Head of caudate nucleus (tissue), 42 donors: ENCODE measurements at places on chromosomes 4 and X.
A peak's percentile ranks its signal among the peaks of the same experiment; 100 is the strongest.

DNA sequence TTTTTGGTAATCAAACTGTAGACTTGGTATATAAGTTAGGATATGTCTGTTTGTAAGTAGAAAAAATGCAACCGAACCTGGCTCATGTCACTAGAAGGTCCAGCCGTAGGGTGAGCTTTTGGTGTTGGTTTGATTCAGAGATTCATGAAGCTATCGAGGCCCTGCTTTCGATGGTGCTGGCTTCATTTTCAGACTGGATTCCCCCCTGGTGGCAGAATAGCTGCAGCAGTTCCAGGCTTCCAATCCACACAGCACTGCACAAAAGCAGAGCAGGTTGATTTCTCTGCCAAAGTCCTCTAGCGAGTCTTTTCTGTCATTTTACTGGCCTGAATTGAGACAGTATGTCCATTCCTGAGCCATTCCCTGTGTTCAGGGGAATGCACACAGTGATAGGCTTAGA, 33.1 kb downstream of the PDK3 start:
- no peak for DNase-seq

DNA sequence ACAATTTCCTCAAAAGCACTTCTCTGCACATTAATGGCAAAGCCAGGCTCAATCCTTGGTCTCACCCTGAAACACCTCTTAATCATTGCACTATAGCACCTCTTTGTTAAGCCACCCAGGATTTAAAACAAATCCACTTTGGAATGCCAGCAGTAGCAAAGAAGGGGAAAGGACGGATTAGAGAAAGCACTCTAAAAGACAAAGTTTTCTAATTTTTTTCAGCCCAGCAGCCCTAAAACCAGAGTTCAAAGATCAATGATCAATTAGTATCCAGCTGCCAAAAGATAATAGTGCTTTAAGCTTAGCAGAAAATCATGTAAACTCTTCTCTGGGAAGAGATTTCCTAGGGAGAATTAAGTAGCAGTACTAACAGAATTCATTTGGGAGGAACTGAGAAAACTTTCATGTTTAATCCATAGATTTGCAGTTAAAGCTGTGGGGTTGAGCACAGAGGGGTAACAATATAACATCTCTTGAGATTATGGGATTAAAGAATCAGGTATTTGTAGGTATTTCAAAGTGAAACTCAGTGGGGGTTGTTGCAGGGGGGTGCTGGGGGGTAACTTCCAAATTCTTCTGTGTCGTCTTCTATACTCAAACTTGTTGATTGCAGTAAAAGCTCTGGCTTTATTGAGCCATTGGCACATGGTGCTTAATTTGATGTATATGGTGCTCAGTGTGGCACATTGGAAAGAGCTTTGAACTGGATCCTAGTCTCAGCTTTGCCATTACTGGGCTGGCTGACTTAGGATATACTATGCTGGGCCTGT, 61.8 kb downstream of the LRRC66 start:
- DNase-seq: no peak

DNA sequence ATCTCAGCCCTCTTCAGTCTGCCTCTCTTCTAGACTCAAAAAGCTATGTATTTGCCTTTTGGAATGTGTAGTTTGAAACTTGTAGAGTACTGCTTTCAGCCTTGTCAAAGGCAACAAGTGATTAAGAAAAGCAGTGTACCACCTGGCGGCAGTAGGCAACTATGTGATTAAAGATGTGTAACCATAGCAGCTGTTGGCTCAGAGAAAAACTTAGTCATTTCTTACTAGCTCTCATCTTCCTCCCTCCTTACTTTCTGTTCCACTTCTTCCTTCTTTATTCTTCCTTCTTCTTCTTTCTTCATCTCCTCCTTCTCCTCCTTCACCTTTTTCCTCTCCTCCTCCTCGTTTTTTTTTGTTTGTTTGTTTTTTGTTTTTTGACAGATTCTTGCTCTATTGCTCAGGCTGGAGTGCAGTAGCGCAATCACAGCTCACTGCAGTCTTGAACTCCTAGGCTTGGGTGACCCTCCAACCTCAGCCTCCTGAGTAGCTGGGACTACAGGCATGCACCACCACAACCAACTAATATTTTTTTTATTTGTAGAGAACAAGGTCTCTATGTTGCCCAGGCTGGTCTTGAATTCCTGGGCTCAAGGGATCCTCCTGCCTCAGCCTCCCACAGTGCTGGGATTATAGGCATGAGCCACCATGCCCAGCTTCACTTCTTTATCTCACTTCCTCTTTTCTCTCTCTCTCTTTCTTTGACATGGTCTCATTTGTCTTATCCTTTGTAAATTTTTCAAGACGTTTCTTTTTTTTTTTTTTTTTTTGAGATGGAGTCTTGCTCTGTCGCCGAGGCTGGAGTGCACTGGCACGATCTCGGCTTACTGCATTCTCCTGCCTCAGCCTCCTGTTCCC, 32.6 kb downstream of the ABHD18 start:
- DNase-seq: peak; percentile 36

DNA sequence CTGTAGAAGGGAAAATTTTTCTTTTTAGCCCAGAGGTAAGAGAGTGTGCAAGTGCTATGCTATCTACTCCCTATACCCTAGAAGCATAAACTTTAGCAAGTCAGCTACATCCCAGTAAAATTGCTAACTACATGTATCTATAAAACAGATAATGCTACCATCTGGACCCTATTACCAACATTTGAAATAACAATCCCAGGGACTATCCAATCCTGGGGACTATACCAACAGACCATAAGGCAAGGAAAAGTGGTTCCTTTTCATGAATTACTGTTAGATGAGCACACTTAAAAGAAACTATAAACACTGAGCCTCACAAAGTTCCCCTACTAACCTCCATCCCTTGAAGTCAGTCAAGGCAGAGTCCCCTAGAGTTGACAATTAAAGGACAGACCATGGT, 213.6 kb upstream of the VEGFC start:
- DNase-seq: no peak

- no peak for DNase-seq
These were observed 47.2 kb upstream of the RPS6KA3 start for GRCh38 chrX:20313899-20314298.

GRCh38 chr4:75547647-75548387, 8.0 kb upstream of the ODAPH start:
- no peak for DNase-seq

DNA sequence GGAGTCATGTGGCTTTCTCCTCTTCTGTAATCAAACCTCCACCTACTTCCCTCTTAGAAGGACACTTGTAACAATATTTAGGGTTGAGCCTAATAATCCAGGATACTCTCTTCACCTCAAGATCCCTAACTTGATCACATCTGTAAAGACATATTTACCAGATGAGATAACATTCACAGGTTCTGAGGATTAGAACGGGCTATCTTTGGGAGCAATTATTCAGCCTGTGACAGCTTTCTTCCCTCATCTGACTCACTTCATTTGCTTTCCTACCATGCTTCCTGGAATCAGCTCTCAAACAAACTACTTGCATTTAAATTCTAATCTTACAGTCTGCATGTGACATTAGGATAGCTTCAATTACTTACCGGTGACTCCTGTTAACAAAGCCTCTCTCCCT, 133.5 kb upstream of the NDST3 start:
- no peak for DNase-seq

GRCh38 chrX:16039363-16039762, 84.0 kb upstream of the GRPR start:
- no peak for DNase-seq

- no peak for DNase-seq
These were observed 46.8 kb upstream of the PITX2 start for GRCh38 chr4:110669663-110670062.

DNA sequence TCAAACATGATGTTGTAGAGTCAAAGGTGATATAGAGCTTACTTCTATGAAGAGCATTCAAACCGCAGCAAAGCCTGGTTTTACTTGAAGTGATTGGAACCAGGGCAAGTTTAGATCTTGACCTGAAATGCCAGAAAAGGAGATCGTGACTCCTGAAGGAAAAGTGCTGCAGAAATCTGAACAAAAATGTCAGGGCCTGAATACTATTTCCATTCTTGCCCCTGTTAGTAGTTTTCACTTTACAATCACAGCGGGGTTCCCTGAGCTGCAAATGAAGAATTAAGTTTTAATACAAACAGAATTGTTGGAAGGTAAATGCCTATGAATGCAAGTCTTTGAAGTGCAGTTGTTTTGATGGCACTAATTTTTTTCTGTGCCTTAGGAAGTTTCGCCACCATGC, 4.1 kb downstream of the SLIT2 start:
- no peak for DNase-seq
